ENCODE measurements at places on chromosomes 1 and 21.
A peak's percentile ranks its signal among the peaks of the same experiment; 100 is the strongest.

- DNase-seq: peak; percentile 78
Measured at GRCh38 chr1:56448529-56449300, 130.6 kb downstream of the PLPP3 start.

- DNase-seq: no peak
Measured at GRCh38 chr1:3274972-3275371, 179.5 kb upstream of the ARHGEF16 start.

- no peak for DNase-seq
Measured at GRCh38 chr1:95229706-95230105, 4.3 kb upstream of the RWDD3 start.

GRCh38 chr1:87402241-87403002 lies 73.7 kb downstream of the LMO4 start:
- no peak for DNase-seq

DNA sequence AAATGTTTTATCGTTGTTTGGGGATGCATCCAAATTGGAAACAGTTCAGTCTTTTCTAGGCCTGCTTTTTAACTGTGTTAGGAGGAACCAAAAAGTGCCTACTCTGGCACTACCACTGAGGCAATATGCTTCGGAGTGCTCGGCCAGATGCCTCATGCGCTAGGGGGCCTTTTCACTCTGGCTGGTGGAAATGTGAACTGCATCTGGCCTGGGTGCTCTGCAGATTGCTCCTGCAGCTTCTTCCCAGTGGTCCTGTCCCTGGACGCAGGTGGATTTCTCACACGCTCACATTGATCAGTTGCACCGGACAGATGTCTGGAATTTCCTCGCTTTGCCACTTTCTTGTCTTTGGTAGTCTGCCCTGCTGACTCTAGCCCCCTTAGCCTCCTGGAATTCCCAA lies 330.2 kb upstream of the FMN2 start:
- DNase-seq: no peak

DNA sequence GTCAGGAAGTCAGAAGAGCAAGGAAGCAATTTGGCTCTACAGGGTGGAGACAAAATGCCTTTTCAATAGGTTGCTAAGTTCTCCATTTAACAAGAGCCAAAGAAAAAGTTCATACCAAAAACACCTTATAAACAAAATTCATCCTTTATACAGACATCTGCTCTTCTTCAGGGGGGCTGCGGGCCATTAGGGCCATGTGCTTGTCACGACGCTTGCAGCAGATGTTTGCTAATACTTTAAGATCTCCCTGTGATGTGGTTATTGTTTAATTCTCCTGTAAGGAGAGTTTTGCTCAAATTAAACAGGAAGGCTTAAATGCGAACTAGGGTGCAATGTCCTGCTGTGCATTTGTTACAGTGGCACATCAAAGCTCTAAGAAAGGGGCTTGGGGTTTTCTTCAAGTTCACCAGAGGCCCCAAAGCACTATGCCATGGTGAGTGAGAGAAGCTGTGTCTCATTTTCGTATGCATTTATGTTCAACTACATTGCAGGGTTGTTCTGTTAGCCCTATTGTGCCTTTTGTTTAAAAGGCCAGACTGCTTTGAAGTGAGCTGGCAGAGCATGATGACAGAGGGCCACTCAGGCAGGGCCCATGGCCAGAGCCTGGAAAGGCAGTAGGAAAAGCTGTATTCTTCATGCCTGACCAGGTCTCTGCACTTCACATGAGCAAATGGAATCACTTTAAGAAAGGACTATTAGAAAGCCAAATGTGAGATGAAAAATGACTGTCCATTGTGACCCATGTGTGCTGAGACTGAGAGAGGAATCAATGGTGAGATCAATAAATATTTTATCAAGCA lies 24.8 kb upstream of the NTPCR start:
- DNase-seq: no peak

- DNase-seq: peak; percentile 85
Measured at GRCh38 chr1:243848858-243849420, 1.1 kb downstream of the AKT3 start.

GRCh38 chr21:35974775-35975174 lies 85.6 kb downstream of the SETD4 start:
- DNase-seq: no peak

DNA sequence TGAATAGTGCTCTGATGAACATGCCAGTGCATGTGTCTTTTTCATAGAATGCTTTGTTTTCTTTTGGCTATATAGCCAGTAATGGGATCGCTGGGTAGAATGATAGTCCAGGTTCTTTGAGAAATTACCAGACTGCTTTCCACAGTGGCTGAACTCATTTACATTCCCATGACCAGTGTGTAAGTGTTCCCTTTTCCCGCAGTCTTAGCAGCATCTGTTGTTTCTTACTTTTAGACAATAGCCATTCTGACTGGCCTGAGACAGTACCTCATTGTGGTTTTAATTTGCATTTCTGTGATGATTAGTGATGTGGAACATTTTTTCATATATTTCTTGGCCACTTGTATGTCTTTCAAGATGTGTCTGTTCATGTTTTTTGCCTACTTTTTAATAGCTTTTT lies 784.5 kb downstream of the USP25 start:
- no peak for DNase-seq

- DNase-seq: no peak
Measured at GRCh38 chr1:59298710-59299346, 1.9 kb downstream of the FGGY start.

DNA sequence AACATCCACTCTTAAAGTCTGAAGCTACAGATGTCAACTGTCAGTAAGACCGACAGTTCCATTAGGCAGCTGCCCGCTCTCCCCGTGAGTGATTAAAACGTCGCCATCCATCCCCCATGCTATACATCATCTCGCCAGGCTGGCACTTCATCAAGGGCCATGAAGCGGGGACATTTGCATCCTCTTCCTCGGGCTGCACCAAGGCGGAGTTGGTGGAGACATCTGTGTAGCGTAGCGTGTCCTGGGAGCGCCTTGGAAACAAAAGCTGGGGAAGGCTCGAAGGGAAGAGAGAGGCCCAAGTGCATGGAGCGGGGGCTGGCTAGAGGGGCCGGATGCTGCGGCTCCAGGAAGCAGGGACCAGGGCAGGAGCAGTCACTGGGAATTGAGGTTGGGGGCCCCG lies 250.1 kb downstream of the KAZN start:
- DNase-seq: no peak

GRCh38 chr21:45283611-45284455 lies 3.9 kb downstream of the POFUT2 start:
- DNase-seq: peak; percentile 55

DNA sequence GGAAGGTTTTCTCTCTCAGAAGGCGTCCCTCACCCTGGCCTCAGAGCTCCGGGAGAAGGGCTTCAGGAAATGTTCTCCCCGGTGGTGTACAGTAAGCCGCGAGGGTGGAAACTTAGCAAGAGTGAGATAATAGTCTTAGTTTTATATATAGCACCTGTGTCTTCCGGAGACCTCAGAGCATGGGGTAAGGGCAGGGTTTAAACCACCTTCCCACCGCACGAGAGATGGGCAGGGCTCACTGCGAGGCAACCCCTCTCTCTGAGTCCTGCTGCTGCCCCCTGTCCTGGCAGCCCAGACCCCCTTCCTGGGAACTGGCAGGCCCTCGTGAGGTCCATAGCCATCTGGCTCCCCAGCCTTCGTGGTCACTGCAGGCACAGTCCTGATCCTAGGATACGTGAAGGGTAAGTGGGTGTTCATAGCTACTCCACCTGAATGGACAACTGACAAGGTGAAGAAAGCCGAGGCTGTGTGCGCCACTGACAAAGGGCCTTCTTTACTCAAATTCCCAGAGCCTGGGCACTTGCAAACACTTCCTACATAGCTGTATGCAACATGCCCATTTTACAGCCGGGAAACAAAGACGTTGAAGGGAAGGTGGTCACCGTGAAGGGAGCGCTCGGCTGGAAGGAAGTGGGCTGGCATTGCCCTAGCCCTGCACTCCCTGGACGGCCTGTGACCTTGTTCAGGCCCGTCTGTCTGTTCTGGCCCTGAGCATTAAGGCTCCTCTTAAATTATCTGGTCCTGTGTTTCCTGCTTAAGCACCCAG lies 26.9 kb downstream of the ITPKB start:
- no peak for DNase-seq

GRCh38 chr21:31473685-31474345 lies 129.8 kb upstream of the TIAM1 start:
- peak; percentile 26 for DNase-seq

DNA sequence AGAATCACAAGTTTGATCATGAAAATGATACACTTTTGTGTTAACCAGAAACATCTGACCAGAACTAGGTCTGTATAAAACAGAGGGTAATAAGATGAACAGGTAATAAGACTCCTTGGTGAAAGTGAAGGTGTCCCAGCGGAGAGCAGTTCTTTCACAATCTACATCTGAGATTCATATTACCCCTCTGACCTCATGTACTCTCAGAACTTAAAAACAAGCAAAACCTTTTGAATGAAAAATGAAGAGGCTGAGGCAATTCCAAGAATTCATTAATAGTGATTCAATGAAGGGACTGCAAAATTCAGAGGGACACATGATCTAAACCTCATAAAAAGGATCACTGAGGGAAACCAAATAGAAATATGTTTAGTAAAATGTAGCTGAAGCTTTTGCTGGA lies 10.9 kb upstream of the MPZL1 start:
- DNase-seq: no peak

- DNase-seq: no peak
Measured at GRCh38 chr1:80825067-80825466, 975.7 kb upstream of the ADGRL2 start.

DNA sequence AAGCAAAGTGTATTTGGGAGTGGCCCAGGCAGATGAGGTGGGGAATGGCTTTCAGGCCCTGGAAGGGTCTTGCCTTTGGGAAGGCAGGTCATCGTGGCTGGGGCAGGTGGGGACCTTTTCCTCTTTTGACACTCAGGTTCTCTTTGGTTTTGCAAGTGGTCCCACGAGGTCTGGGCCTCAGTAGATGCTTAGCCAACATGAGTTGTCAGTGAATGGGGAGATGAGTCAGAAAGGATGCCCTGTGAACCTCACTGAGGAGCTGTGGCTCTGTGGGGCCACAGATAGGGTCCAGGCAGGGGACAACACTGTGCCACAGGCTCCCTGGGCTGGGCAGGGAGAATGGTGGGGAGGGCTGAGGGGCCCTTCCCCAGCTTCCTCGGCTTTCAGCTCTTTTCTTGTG lies 19.0 kb downstream of the ARHGEF10L start:
- DNase-seq: no peak

DNA sequence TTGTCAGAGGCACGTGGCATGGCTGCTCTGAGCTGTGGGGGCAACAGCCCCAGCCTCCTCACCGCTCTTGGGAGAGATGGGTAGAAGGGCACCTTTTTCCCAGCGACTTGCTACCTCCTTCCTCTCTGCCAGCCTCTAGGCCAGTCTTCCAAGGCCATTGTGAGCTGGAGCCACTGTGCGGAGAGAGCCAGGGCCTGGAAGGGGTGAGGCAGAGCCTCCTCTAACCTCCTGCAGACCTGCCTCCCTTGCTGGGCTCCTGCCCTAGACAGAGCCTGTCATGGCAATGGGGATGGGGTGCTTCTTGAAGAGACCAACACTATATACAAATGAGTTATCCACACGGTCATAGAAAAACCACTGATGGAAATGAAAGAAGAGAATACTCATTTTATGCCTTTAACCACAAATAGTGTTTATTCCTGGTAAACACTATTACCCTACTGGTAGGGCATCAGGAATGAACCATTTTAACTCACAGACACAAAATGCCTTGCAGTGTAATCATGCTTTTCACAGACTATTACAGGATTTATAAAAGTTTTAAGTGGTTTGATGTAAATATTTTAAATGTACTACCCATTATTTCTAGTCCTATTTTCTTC lies 5.0 kb upstream of the IGFN1 start:
- no peak for DNase-seq

- DNase-seq: no peak
Measured at GRCh38 chr1:109621379-109622136, 1.9 kb downstream of the AMPD2 start.

DNA sequence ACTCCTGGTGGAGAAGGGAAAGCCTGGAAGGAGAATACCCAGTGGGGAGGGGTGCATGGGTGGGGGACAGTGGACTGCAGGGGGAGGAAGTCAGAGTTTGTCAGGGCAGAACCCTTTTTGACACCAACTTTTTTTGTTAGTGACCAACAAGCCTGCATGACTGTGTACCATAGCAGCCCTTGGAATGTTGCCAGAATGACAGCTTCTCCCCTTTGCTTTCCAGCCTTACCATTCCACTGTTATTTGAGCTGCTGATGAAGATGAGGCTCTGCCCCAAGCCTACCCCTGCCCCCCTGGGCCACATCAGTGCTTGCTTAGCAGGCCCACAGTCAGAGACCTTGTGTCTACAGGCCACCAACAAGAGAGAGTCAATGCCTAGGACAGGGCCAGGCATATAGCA lies 341.2 kb downstream of the HHAT start:
- DNase-seq: no peak

GRCh38 chr1:27624467-27625178 lies 10.4 kb downstream of the FGR start:
- DNase-seq: no peak

GRCh38 chr1:13624526-13624925 lies 40.9 kb downstream of the PDPN start:
- no peak for DNase-seq

DNA sequence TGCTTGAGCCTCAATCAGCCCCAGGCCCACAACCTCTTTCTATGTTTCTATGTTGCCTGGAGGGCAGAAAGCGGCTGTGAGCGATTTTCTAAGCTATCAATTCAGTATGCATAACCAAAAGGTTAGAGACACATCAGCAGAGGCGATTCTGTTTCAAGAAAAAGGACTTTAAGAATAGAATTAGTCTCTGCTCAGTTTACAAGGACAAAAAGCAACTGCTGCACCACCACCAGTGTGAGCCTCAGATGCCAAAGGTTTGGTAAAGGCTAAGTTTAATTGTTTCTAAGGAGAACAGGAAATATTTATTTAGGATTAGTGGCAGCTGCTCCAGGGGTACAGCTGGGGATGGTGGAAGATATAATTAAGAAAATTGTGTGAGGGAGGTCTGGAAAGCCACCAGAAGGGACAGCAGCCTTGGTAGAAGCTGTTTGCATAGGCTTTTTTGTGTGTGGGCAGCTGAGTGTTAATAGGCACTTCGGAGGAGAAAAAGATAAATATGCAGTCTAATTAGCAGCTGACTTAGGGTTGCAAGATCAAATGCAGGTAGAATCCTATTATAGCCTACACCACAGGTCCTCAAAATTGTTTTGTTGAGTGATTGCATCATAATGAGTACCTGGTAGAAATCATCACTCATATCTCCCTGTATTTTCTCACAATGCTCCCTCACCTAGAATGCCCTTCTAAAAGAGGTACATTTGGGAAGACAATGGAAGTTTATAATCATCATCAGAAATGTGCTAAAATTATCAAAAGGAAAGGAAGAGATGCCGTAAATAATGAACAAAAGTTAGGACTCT lies 35.8 kb downstream of the ZC3H11B start:
- no peak for DNase-seq

GRCh38 chr1:12170263-12170671 lies 3.5 kb downstream of the TNFRSF1B start:
- no peak for DNase-seq

- no peak for DNase-seq
Measured at GRCh38 chr1:218273762-218274479, 11.2 kb upstream of the RRP15 start.

GRCh38 chr1:116308276-116308675 lies 64.8 kb upstream of the ATP1A1 start:
- no peak for DNase-seq

- no peak for DNase-seq
Measured at GRCh38 chr1:30061292-30062220, 661.8 kb downstream of the MATN1 start.

GRCh38 chr21:36630485-36631206 lies 68.3 kb upstream of the SIM2 start:
- no peak for DNase-seq

- no peak for DNase-seq
Measured at GRCh38 chr1:199574950-199575349, 452.6 kb upstream of the NR5A2 start.

GRCh38 chr1:54614563-54614962 lies 8.8 kb downstream of the FAM151A start:
- peak; percentile 52 for DNase-seq

Data from sigmoid colon (tissue), 7 donors.